ENCODE measurements at places on chromosomes 7 and 10.

DNA sequence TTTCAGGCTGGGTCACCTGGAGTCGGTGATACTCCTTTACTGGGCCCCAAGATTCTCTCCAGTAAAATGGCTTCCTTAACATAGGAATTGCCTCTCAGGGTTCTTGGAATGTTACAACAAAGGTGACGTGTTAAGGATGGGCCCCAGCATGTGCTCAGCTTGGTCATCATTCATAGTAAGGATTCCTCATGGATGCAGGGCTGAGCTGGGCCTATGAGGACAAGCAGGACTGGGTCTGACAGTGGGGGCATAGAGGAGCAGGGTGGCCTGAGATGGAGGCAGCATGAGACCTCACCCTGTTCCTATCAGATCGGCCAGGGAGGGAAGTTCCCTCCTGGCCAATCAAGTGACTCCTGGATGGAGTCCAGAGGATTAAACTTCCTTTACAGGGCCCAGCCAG is 12.8 kb upstream of the MBL2 start:
- DNase-seq, result no peak

DNA sequence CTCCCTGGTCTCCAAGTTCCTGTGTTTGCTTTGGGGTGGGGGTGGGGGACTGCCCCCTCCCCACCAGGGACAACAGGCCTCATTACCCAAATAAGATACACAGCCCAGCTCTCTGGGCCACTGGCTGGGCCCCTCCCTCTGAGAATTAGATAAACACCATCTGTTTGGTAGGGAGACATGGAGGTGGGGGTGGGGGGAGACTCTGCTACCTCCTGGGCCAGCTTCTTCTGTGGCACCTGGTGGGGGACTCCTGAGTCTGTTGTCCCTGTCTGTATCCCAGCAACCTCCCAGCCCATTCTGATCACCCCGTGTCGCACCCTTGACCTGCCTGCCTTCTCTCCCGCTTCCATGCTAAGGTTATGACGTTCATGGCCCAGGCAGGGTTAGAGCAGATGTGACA is 5.8 kb downstream of the MLXIPL start:
- DNase-seq, result no peak

DNA sequence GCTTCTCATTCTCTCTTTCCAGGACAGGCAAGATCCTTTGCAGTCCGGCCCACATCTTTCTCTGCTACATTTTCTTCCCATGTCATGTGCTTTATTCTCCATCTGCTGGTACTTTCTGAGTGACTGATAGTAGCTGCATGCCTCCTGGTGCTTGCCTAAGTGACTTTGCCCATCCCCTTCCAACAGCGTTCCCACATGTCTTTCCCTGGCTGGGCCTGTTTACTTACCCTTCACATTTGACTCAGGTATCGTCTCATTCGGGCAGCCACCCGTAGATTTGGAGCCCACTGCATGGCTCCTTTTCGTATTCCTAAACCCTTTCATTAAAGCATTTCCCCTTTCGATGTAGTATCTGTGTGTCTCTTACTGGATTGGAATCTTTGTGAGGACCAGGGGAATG is 24.6 kb downstream of the TYW1 start:
- DNase-seq, result no peak

DNA sequence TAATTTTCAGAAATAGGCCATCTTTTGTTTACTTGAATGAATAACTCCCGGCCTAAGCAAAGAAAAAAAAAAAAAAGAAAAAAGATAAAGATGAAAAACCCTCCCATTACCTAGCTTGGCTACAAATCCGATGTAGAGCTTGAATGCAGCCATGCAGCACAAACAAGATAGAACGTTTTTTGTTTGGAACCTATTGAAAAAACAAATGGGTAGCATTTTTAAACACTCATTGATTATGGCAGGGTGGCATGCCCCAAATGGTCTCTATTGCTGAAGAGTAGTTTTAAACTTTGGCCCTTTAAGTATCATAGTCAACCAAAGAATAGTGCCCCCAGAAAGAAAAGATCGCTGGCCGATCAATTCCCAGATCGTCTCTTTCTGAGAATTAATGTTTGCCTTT is 84.4 kb downstream of the VTI1A start:
- no peak for DNase-seq

GRCh38 chr7:108235451-108236061 is 105.4 kb upstream of the LAMB4 start:
- no peak for DNase-seq

DNA sequence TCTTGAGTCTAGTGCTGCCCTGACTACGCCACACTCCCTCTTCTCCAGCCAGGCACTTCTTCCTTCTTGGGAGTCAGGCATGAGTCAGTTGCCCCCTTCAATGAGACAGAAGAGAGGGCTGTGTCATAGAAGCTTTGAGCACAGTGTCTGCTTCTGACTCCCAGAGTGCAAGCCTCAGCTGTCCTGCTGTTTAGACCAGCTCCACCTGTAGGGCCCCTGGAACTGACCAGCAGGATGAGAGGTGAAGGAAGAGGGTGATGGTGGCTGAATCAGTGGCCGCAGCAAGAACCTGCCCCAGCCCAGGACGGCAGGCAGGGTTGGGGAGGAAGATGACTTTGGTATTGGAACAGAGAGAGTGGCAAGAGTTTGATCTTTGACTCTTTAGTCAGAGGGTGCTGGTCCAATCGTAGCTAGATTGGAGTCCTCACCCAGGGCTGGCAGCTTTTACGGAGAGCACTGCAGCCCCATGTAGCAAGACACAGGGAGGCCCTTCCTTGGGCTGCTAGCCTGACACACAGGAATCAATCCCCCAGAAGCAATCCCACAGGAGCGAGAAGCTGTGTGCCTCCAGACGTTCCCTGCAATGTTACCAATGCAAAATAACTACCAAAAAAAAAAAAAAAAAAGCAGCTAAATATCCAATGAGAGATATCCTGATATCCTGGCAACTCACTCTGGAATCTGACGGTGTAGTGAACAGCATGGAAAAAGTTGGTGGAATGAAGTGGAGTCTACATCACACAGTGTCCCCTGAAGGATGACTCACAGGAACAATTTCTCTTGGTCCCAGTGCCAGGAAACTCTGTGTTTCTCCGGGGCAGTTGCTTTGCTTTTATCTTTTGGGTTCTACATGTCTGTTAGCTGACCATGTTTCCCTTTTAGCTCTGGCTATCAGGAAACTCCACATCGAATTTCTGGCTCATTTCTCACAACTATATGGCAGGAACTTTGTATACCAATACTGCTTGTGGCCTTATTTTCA is 6.9 kb downstream of the C10orf62 start:
- peak; percentile 52 for DNase-seq

DNA sequence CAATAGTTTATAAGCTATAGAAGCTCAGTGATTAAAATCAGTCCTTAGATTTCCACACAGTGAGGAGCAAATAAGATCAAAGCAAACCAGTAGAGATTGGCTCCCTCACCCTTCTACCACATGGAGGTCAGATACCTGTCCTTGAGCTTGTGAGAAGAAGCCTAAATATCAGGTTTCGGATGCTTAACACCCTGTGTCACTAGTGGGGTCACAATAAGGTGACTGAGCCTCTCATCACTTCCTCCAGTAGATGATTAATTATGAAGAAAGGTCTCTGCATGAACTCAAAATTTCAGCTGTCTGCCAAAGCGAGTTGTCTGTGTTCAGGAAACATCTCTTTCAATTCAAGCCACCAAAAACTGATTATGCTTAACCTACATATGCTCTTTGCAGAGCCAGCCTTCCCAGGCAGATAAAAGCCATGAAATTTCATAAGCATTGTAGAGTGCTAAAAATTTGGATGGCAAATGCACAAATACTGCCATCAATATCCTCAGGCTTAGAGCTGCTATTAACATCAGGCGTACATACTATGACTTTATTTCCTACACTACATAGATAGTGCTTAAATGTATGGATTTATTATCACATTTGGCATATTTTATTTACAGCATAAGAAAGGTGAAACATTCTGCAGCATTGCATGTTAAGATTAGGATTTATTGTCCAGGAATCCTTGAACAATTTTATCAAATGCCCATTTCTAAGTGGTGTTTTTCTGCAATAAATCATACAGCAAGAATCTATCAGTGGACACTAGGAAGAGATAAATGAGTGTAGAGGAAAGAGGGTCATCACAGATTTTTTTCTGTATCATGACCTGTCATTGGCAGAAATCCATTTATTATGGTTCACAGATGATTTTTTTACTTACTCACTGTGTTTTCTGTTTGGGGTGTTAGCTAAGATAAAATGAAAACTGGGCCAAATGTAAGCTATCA is 285.1 kb upstream of the SP8 start:
- no peak for DNase-seq

GRCh38 chr10:71213761-71214440 is 1.5 kb downstream of the UNC5B start:
- DNase-seq, result peak; percentile 22

All from fibroblast of the conjunctiva (primary cell).